SW480 (cell line): ENCODE measurements at places on chromosomes 3 and 15.

GRCh38 chr3:110783541-110783940, 288.1 kb upstream of the NECTIN3 start:
- DNase-seq = no peak

DNA sequence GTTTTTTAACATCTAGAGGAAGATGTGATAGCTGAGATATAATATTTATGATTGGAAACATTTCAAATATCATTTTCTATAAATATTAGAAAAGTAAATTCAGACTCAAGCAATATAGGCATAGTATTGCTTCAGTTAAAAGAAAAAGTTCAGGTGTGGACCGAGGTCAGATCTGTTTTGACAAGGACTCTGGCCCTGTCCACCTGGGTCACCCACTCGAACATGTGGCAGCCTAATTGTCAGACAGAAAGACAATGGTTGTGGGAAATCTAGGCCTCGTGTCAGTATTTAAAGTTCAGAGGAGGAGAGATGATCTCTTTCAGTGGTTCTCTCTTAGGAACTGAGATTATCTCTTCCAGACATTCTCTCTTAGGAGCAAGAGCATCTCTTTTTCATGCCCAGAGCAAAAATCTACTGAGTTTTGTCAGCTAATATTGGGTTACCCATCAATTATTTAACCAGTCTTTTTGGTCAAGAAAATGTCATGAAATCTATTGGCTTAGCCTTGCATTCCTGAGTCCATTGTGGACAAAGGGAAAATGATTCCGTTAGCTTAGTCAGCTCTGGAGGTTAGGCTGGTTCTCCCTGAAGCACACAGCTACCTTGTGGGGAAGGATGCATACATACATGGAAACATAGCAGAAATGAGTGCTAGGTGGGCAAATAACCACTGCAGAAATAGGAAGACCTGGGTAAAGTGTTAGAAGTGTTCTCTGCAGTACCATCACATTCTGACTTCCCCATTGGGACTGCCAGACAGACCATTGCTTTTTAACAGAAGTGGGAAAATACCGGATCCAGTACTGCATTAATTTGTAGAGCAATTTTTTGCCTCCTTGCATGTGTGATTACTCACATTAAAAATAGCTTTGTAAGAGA, 343.3 kb downstream of the GRM7 start:
- no peak for DNase-seq

DNA sequence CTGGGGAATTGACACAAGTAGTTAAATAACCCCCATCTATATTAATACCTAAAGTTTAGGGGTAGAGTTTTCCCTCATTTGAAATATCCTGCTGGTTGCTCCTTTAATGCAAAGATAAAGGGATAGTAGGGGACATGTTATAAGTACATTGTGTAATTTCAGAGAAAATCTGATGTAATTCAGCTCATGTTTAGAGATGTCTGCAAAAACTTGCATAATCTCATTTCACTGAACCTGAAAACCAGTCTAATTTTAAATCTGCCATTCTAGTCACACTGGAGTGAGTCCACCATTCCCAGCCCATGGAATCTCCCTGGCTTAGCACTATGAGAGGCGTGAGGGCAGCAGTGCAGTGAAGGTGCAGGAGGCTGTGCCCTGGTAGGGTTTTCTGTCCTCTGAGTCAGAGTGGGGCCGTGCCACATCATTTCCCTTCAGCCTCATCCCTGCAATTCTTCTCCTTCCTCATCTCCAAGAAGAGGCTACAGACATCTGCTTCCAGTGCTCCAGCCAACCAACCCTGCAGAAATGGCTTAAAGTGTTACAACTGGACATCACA, 246.3 kb upstream of the UMPS start:
- no peak for DNase-seq

DNA sequence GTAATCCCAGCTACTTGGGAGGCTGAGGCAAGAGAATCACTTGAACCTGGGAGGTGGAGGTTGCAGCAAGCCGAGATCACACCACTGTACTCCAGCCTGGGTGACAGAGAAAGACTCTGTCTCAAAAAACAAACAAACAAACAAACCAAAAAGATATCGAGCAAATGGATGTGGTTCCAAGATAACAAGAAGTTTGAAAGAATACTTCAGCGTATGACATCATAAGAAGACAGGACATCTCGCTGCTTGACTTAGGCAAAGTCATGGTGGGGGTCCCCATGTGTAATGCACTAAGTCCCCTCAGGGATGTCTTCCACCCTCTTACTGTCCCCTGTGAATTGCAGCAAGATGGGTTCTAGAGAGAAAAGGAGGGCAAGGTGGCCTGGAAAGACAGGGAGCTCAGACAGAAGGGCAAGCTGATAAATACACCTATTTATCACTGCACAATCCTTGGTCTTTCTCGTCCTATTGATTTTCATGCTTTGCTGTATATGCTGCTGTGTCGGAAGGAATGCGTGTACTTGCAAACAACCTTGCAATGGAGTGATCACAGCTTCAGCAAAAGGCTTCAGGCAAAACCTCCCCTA, 115.0 kb downstream of the BDH1 start:
- DNase-seq = no peak

DNA sequence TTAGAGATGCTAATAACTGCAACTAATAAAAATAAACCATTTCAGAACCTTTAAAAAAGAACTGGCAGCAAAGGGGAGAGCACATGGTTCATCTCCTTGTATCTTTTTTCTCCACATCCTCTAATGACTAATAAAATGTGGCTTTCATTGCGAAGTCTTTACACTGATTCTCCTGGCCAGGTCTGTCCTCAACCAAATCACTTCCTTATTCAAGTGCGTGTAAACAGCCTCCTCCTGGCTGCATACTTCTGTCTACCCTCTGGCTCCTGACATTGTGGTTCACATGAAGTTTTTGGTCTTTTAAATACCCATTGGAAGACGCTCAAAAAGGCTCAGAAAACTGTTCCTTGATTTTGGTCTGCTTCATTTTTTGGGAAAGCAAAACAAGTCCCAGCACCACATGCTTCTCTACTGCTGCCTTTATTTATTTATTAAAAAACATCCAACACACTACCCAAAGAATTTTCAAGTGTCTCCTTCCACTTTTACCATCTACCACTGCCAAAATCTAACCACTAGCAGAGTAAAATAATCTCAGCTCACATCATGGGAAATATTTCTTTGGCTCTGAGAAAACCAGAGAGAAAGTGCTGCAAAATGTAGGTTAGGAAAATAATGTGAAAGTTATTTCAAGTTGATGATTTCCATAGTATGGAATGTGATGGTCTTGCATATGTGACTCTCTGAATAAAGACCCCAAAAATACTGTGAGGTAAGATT, 85.1 kb downstream of the EFL1 start:
- no peak for DNase-seq

GRCh38 chr3:45084820-45085816, 59.0 kb downstream of the CLEC3B start:
- no peak for DNase-seq

GRCh38 chr3:173986861-173987410, 589.4 kb downstream of the NLGN1 start:
- DNase-seq = no peak

GRCh38 chr3:127531821-127532220, 58.7 kb downstream of the TPRA1 start:
- DNase-seq = no peak

GRCh38 chr15:65233696-65234095, 22.4 kb upstream of the CILP start:
- no peak for DNase-seq

DNA sequence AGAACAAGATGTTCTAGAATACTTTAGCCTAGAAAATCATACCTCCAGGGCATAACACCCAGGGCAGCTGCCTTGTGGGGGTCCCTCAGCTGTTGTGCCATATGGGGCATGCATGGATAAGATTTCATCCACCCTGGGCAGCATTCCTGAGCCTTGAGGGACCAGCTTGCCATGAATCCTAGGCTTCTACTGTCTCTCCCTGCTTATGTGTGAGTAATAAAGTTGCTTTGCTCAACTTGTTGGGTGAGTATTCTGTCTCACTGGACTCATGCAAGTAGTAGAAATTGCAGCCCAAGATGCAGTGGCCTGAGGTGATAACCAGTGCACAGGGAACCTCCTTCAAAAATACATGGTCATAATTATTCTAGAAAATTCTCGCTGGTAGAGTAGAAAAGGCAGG, 52.1 kb upstream of the EPHB1 start:
- DNase-seq = no peak

DNA sequence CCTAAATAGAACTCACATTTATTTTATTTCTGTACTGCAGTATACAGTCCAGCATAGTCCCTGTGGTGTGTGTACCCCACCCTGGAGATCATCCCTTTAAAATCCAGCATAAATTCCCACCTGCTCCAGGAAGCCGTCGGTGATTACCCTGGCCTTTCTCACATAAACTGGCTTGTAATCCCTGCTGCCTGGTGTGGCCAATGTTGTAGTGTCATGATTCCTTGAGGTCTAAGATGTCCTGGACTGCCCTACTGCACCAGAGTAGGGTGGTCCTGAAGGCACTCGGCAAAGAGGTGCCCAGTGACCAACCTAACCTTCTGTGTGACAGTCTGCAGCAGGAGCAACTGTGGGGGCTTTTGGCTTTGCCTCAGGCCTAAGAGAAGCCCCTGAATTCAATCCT, 58.9 kb downstream of the ITGA11 start:
- no peak for DNase-seq

DNA sequence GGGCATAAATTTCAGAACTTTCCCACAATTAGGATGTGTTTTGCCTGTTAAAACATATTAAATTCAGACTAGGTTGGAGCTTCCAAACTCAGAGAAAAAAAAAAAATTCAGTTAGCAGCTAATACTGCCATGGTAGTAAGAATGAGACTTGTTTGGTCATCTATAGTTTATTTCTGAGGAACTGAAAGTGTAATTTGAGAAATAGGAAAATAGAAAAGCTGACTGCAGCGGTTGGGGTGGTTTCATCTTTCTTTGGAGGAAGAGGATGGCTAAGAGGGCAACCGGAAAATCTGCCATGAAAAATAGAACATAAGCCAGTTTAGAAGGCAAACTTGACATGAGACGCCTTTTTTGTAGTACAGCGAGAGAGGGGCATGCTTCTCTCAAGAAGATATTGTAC, 371.2 kb upstream of the ROBO2 start:
- DNase-seq = no peak
